Ammon's horn (tissue), 1 donor: ENCODE measurements at places on chromosomes 1 and 21.

DNA sequence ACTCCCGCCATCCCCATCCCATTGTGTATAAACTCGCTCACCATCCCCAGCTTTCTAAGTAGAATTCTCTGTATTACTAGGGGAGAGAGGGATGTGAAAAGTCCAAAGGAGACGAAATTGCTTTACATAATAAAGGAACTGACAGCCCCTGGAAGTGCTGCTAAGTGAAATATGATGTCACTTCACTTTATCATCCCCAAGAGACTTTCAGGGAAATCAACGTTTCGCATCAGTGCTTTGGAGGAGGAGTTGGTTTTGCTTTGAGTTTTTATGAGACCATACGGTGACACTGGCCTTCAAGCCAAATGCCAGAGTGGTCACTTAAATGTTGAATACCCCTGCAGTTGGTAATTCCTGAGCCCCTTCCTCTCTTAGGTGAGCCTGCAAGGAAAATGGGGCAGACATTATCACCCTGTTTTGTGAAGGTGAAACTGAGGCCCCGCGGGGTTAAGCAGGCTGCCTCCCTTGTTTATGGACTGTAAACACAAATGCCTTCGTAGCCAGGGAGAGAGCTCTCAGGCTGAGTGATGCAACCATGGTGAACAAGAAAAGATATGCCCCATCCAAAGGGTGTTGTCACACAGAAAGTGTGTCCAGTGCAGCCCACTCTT, 58.4 kb upstream of the KAZN start:
- DNase-seq = no peak

DNA sequence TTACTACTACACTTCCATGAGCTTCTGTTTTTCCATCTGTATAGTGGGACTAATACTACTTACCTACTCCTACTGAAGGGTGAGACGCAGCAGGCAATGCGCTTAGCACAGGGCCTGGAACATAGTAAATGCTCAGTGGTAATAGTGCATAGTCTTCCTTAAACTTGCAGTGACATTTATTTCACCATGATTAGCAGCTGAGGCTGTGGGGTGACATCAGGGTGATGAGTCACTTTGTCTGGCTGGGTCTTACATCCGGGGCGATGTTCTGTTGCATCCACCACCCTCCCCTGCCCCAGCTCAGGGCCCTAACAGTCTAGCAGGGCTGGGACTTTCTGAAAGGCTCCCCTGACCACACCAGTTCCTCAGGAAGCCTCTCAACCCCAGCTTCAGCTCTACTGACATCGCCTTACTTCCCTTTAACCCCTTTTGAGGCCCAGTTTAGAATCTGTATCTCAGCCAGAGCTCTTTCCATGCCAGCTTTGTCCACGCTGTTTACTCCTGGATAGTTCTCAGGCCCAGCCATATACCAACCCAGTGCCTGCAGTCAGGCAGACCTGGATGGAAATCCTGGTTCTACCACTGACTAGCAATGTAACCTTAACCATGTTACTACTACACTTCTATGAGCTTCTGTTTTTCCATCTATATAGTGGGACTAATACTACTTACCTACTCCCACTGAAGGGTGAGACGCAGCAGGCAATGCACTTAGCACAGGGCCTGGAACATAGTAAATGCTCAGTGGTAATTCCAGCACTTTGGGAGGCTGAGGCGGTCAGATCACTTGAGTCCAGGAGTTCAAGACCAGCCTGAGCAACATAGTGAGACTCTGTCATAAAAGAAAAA, 66.3 kb downstream of the CD58 start:
- peak; percentile 78 for DNase-seq

DNA sequence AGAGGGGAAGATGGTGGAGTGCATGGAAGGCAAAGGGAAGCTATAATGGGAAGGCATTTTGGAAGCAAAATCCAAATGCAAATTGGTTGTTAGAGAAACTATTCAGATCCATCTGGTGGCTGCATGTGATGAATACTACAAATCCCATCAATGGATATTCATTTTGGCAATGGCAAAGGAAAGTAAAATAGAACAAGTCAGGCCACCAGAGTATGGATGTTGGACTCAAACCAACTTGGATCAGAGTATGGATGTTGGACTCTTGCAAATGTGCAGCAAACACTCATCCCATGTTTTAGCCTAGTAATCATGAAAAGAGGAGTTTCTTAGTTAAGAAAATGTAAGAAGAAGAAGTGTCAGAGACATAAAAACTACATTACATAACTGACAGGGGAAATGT, 289.6 kb upstream of the DAB1 start:
- peak; percentile 18 for DNase-seq

- DNase-seq = no peak
These were observed 285.4 kb upstream of the USP24 start for GRCh38 chr1:55500601-55501000.

DNA sequence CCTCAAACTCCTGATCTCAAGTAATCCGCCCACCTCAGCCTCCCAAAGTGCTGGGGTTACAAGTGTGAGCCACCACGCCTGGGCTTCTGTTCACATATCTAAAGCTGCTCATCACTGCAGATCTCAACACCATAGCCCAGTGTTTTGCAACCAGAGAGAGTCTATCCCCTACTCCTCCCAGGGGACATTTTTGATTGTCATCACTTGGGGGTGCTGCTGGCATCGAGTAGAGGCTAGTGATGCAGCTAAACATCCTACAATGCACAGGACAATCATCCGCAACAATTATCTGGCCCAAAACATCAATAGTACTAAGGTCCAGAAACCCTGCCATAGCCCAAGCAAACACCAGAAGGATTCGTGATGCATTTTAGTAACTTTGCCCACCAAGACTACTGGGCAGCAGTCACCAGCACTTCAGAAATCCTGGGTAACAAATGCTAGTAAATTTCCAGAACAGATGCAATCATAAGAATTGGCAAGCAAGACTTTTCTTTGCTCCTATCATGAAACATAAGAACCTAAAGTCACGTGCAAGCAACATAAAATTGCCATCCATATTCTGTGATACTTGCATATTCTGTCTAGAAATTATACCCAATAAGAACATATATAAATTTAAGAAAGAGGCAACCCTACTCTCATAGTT, 159.2 kb downstream of the APP start:
- peak; percentile 30 for DNase-seq

DNA sequence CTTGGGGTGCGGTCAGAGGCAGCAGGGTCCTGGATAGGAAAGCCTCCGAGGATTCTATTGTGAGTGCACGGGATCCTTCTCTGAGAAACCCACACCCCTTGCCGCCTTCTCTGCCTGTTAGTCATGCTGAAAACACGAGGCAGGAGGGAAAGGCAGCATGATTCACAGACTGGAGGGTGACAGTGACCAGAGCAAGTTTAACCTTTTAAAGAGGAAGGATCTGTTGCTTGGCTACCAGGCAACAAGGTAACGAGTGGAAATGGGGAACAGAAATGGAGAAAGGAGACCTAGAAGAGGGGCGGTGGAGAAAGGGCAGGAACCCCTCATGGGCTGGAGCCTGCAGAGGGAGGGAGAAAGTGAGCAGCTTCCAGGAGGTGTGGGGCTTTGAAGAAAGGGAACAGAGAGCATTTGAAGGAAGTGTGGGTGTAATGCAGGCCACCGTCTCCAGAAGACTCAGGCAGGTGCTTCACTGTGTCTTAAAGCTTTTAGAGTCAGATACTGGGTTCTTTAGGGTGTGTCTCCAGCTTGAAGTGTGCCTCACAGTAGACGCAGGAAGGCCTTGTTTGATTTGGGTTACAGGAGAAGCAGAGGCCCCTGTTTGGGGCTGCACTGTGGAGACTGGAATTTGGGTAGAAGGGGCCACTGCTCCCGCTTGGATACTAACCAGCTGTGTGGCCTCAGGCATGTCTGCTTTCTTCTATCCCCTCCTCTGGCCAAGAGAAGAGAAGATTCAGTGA, 19.1 kb downstream of the OPTC start:
- DNase-seq = peak; percentile 56

DNA sequence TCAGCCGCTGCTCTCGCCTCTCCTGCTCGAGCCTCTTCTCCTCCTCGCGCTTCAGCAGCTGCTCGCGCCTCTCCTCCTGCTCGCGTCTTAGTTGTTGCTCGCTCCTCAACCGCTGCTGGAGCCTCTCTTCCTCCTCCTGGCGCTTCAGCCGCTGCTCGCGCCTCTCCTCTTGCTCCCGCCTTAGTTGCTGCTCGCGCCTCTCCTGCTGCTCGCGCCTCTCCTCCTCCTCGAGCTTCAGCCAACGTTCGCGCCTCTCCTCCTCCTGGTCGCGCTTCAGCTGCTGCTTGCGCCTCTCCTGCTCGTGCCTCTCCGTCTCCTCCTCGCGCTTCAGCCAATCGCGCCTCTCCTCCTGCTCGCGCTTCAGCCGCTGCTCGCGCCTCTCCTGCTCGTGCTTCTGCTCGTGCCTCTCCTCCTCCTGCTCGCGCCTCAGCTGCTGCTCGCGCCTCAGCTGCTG, 3.7 kb downstream of the TCHH start:
- DNase-seq = peak; percentile 21

- no peak for DNase-seq
These were observed 410.1 kb downstream of the PRDM2 start for GRCh38 chr1:14110040-14110439.

- no peak for DNase-seq
These were observed 132.6 kb downstream of the ETS2 start for GRCh38 chr21:38938343-38938742.

GRCh38 chr1:17790383-17791054, 35.4 kb downstream of the ACTL8 start:
- DNase-seq = no peak

GRCh38 chr1:93715529-93716126, 34.0 kb upstream of the BCAR3 start:
- no peak for DNase-seq

GRCh38 chr1:29415156-29415830, 179.0 kb downstream of the PTPRU start:
- no peak for DNase-seq

DNA sequence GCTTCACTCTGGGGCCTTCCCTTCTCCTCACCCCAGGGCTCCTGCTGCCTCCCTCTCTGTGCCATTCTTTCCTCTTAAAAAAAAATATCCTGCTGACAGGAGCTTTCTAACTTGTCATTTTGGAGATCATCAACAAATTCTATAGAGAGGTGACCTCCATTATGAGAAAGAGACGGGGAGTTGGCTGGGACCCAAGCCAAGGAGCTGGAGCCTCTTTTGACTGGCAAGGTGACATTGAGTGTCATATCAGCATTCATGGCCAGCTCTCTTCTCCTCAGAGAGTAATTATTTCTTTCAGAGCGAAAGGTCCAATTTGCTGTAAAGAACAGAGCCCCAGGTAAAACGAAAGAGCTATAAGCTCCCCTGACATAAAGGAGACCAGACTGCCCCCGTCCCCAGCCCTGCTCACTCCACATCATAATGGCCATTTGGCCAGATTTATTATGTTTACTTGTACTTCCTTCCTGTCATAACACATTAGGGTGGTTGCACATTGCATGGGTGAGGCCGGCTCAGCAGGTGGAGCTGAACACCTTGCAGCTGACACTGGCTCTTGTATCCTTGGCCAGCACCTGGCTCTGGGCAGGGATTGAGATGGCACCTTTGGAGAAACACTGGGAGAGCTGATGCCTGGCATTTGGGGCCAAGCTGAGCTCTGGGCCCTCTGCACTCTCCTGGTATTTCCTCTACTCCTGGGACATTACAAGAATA, 404.0 kb upstream of the VAMP3 start:
- DNase-seq = no peak

GRCh38 chr1:192061556-192061955, 96.7 kb upstream of the RGS18 start:
- DNase-seq = no peak

- DNase-seq = no peak
These were observed 12.7 kb upstream of the S100A11 start for GRCh38 chr1:152049291-152050083.

DNA sequence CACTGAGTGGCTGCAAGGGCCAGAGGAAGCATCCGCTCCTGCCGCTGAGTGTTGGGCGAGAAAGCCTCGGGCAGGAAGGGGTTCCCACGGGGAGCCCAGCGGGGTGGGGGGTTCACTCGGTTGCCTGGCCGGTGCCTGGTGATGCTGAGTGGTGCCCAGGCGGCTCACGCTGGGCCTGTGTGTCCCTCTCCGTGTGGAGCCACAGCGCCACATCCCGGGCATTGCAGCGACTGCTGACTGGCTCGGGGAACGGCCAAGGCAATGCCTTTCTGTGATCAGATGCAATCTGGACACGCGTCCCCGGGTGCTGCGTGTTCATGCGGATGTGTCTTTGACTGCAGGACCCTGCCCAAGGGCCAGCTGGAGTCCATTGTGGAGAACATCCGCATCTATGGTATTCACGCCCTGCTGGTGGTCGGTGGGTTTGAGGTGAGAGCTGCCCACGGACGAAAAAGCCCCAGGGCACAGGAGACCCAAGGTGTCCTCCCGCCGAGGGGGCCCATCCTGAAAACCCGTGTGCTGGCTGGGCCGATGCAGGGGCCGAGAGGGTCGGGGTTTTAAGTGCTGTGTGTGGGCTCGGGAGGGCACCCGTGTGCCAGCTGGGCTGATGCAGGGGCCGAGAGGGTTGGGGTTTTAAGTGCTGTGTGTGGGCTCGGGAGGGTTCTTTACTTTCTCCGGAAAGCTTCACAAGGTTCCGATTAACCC, 16.4 kb downstream of the CFAP410 start:
- peak; percentile 45 for DNase-seq

DNA sequence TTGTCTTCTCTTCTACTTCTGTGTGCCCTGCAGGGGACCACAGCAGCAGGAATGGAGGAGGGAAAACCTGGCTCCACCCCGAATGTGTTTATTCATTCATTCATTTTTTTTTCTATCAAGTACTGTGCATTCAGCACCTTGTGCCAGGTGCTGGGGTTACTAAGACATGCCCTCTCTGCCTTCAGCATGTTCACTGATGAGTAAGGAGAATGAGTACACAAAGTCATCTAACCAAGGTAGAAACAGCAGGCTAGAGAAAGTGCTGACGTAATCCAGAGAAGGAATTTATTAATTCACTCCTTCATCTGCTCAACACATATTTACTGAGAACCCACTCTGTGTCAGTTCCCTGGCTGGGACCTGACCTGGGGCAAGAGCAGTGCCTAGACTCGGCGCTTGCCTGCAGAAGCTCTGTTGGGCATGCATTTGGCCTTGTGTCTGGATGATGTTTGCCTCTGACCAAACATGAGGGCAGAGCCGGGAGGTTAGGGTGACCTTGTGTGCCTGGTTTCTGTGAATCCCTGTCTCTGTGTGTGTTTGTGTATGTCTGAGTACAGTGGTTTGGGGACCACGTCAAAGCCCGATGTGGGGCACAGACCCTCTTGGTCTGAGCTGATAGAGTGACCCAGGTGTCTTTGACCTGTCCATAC, 3.3 kb upstream of the MYOG start:
- DNase-seq = no peak

DNA sequence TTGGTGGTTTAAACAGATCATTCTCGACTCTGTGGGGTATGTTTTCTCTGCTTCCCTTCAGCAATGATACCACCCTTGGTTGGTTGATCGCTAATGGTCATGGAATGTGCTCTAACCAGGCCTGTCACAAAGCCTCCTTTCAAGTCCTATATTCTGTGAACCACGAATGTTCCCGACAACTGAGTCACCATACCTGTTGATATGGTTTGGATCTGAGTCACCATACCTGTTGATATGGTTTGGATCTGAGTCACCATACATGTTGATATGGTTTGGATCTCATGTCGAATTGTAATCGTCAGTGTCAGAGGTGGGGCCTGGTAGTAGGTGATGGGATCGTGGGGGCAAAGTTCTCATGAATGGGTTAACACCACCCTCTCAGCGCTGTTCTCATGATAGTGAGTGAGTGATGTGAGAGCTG, 10.2 kb upstream of the CAMK2N1 start:
- no peak for DNase-seq

GRCh38 chr1:213327017-213327667, 276.1 kb downstream of the RPS6KC1 start:
- DNase-seq = peak; percentile 15

GRCh38 chr1:54413295-54413694, 7.1 kb upstream of the SSBP3 start:
- peak; percentile 68 for DNase-seq

GRCh38 chr21:44695184-44695583, 1.8 kb upstream of the KRTAP10-12 start:
- DNase-seq = no peak

GRCh38 chr1:227791425-227792143, 23.9 kb upstream of the PRSS38 start:
- no peak for DNase-seq
